ENCODE measurements at places on chromosomes 5 and 9. TPM values are rescaled to one million over a fixed set of nuclear protein-coding genes. Genes with fewer than 3 reads are reported as not detected.

AIF1L gene
- not detected for total RNA-seq

SYK gene
- 135 TPM for total RNA-seq

RASGEF1C gene
- total RNA-seq, result not detected

SCGB3A2 gene
- total RNA-seq, result not detected

FCN2 gene
- total RNA-seq, result not detected

BRINP1 gene
- not detected for total RNA-seq

GRCh38 chr9:96089452-96090085 is 212.4 kb downstream of the HSD17B3 start:
- no peak for DNase-seq

DNA sequence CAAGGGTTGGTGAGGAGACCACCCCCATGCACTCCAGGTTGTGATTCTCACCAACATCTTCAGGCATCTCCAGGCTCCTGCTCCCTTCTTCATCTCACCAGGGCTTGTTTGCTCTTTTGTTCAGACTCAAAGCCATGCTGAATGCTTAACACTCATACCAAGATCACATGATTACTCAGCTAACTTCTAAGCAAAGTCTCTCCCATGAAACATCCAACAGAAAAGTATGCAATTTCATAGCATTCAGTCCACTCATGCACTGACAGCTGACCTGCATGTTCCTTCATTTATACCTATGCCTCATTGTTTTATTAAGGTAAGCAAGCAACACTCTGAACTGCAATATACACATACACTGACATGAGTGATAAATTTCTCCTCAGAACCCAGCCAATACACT is 69.0 kb downstream of the SHC3 start:
- DNase-seq, result no peak

DNA sequence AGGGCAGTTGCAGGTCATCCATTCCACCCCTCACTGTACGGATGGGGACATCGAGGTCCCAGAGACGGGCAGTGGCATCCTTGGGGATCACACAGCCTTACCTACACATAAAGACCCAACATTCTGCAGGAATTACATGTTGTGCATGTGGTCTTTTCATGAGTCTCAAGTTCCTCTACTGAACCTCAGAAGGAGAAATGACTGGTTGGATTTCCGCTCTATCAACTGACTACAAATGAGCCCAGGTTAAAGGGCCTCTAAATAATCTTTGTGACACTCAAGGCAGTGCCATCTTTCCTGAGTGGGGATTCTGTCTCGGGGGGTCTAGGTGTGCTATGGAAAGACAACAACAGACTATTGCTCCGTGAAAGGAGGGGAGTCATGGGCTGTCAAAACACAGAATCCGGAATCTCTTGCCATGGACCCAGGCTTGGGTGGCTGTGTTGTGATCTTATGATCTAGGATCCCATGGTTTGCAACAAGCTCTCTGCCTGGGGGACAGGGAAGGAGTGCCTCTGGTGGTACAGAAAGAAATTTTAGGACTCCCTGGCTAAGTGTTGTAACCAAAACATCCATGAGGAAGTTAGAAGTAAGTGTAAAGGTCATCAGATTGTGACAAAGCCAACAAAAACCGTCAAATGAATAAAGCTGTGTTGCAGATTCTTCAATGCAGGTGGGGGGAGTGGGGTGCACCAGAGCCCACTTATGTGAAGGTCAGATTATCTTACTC is 1.9 kb upstream of the SLC31A2 start:
- DNase-seq, result no peak

DNA sequence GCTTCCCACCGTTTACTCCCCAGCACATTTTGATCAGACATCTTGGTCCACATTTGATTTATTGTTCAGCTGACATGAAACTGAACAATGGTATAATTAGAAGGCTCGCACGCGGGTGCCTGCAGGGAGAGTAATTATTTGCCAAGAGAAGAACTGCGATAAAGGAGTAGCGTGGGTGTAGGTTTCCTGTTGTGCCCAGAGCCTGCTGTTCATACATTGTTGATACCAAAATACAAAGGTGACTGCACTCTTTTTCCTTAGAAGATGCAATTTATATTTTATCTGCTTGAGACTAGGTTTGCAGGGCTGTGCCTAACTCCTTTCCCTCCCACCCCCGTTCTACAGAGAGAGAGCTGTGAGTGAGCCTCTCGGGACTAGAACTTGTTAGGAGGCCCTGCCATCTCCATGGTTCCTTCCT is 241.8 kb upstream of the MSX2 start:
- DNase-seq, result no peak

- no peak for DNase-seq
These were observed 13.5 kb downstream of the SETX start for GRCh38 chr9:132341177-132341840.

- no peak for DNase-seq
These were observed 293.5 kb downstream of the HINT1 start for GRCh38 chr5:130871346-130872086.

DNA sequence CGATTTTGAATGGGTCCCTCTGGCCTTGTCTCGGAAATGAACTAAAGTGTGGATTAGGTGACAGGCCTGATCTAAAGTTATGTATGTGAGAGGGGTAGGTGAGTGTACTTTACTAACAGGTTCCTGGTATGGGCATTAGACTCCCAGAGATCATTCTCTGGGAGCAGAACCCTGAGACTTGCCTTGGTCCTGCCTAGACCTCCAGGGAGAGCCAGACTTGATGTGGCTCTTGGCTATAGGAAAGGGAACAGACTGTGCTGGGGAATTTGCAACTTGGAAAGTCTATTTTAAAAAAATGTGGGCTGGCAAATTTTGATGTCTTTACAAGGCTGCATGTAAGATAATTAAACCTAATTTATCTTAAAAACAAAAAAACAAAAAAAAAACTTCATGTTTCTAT is 49.8 kb upstream of the NREP start:
- no peak for DNase-seq

DNA sequence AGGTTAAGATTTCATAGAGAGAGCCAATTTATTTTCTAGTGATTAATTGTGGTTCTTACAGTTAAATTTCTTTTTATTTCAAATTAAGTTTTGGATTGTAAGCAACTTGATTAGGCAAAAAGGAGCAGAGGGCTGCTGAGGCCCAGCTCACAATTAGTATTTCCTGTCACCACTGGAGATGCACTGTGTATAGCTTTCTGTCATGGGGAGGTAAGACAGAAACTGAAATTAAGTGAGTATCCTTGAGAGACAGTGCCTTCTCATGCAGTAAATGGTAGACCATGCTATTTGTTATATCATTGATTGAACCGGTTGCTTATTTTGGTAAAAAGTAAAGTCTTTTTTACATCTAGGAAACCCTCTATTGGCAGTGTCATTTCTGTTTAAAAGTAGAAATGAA is 190.7 kb downstream of the CCDC171 start:
- peak; percentile 2 for DNase-seq
